ENCODE measurements at places on chromosomes 7 and 10.

DNA sequence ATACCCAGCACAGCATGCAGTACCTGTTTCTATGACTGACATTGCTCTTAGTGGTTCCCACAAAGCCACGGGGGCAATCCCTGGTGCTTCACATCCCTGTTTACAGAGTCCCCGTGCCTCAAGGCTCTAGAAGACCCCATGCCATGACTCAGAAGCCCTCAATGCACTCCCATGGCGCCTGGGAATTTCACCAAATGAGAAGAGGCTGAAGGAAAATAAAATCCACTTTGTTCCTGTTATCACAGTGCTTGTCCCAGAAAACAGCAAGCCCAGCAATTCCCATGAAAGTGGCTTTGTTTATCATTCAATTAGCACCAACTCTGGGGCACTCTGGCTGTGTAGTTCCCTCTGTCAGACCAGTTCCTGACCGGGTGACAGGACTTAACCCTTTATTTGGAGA lies 268.3 kb downstream of the TNS3 start:
- no peak for DNase-seq

DNA sequence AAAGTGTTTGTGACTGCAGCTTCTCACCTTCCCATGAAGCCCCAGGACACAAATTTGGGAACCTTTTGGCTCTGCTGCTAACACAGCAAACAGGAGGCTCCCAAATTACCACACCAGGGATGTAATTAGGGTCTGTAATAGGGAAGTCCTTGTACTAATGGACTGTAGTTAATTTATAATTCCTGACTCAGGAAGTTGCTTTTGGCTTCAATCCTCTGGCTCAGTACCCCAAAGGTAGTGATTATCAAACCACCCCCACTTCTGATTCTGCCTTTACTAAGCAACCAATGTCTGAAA lies 3.8 kb upstream of the MALSU1 start:
- DNase-seq = no peak

DNA sequence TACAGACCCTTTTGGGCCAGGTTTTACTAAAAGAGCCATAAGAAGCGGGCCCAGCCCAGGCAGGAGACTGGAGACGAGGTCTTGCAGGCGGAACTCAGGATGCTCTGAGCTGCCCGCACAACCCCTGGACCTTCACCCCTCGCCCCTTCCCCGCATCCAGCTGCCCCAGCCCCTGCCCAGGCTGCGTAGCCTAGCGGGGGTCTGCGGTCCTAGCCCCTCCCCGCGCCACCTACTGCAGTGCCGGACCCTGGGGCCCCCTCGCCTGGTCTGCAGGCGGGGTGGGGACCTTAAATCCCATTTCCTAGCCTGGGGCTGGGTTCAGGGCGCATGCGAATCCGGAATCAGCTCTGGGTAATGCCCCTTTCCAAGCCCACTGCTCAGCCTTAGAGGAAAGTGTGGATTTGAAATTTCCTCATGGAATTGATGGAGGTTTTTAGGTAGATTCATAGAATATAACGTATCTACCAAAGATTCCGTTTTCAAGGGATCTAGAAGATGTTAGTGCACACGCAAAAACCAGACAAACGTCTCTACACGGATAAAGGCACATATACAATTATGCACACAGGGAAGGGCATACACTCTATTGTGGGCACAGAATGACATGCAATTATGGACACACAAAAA lies 546 bp upstream of the HOXA3 start:
- DNase-seq = peak; percentile 19

- DNase-seq = no peak
Measured at GRCh38 chr10:92816091-92816531, 32.2 kb upstream of the EXOC6 start.

- no peak for DNase-seq
Measured at GRCh38 chr7:117811696-117812095, 61.5 kb downstream of the CTTNBP2 start.

GRCh38 chr7:117669818-117670217 lies 190.0 kb downstream of the CFTR start:
- DNase-seq = no peak

GRCh38 chr10:94232711-94233383 lies 129.9 kb downstream of the NOC3L start:
- DNase-seq = no peak

- DNase-seq = no peak
Measured at GRCh38 chr7:26356229-26356628, 64.6 kb downstream of the SNX10 start.

GRCh38 chr10:75744261-75744660 lies 312.8 kb downstream of the LRMDA start:
- no peak for DNase-seq

GRCh38 chr10:47443145-47443544 lies 40.8 kb downstream of the ANXA8 start:
- DNase-seq = no peak

DNA sequence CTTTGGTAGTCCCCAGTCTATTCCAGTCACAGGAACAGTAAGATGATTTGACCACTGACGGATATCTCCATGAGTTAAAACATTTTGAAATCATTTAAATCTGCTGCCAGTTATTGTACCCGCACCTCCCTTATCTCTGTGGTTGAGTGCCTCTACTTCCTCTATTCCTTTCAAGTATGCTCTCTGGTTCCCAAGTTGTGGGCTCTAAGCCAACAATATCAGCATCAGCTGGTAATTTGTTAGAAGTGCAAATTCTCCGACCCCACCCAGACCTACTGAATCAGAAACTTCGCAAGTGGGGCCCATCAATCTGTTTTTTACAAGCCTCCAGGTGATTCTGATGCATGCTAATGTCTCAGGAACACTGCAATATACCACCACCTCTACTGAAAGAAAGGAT lies 235.5 kb downstream of the CCSER2 start:
- no peak for DNase-seq

- DNase-seq = no peak
Measured at GRCh38 chr7:113349339-113349738, 231.0 kb upstream of the SMIM30 start.

DNA sequence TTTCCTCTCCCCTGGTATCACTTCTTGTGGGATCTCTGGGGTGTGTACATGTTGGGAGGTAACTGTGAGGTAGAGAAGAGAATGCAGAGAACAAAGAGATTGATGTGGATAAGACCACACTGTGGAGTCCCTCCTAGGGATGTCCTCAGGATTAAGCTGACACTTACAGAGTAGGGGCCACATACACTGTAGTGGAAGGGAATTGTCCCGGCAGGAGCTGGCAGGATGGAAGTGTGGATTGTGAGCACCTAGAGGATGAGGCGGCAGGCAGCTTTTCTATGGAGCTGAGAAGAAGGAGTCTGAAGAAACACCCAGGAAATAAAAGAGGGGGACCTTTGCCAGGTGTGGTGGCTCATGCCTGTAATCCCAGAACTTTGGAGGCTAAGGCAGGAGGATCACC lies 13.5 kb downstream of the AGFG2 start:
- no peak for DNase-seq

DNA sequence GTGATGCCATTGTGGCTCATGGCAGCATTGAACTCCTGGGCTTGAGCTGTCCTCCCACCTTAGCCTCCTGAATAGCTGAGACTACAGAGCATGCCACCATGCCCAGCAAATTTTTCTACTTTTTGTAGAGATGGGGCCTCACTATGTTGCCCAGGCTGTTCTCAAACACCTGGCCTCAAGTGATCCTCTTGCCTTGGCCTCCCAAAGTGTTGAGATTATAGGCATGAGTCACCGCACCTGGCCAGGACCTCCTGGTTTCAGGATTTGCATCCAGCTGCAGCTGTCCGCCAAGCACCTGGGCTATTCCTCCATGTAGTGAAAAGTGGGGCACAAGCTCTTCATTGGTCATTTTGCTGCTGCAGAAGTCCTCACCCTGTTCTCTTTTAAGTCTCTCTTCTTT lies 58.9 kb downstream of the ZNF22 start:
- no peak for DNase-seq

- no peak for DNase-seq
Measured at GRCh38 chr7:108973075-108973474, 403.4 kb downstream of the DNAJB9 start.

DNA sequence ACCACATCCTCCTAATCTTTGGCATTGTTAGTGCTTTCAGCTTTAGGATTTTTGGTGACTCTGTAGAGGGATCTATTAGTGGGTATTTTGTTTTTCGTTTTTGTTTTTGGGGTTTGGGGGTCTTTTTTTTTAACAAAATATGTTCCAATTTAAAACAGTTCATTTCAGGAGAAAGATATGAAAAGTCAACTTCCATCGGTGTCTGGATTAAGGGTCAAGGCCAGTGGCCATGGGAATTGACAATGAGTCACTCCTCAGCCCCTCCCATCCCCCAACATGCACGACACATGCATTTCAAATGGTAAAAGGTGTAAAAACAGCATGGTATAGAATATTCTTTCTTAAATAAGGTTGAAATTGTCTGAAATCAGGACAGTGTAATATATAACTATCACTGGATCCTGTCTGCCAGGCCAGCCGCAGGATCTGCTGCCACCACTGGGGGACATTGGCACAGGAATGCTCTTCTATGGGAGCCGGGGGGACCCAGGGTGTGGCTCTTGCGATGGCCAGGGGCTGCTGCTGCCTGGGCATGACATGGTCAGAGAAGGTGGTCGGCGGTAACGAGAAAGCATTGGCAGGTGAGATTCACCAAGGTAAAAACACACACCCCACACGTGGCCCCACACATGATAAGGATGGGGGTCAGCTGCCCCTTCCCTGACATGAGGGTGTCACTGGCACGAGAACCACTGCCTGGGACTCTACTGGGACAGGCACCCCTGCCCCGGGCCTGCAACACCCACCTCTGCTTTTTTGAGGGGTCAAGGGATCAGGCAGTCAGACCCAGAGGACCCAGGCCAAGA lies 126.2 kb upstream of the KCTD7 start:
- no peak for DNase-seq

DNA sequence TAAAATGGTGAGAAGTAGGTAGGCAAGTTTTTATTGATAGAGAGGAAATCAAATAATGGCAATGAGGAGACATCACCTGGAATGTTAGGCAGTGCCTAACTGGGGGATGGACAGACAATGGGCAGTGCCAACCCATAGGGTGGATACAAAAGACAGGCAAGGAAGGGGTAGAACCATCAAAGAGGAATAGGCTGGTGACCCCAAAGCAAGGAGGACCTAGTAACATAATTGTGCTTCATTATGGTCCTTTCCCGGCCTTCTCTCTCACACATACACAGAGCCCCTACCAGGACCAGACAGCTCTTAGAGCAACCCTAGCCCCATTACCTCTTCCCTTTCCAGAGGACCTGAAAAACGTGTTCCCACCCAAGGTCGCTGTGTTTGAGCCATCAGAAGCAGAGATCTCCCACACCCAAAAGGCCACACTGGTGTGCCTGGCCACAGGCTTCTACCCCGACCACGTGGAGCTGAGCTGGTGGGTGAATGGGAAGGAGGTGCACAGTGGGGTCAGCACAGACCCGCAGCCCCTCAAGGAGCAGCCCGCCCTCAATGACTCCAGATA lies 30.0 kb downstream of the PRSS2 start:
- no peak for DNase-seq

DNA sequence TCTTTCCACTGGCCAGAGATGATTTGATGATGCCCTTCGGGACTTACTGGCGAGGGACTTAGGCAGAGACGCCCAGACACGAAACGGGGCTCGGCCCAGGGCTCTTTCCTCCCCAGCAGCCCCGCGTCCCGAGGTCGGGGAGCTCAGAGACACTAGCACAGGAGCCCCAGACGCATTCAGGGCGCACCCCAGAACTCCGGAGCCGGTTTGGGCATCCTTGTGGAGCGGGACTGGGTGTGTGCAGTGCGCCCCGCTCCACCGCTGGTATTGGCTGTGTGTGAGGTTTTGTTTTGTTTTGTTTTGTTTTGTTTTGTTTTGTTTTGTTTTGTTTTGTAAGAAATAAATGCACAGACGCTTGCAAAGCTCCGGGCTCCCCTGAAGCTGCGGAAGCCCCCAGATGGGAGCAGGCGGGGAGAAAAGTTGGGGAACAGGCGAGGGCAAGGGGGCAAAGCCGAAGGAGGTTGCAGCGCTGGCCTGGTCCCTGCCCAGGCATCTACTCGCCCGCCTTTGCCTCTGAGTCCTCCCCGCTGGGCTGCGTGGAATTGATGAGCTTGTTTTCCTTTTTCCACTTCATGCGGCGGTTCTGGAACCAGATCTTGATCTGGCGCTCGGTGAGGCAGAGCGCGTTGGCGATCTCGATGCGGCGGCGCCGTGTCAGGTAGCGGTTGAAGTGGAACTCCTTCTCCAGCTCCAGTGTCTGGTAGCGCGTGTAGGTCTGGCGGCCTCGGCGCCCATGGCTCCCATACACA lies 1.9 kb upstream of the HOXA5 start:
- DNase-seq = no peak

- no peak for DNase-seq
Measured at GRCh38 chr7:107318523-107319160, 149.8 kb downstream of the HBP1 start.

- DNase-seq = no peak
Measured at GRCh38 chr7:34219153-34219718, 313.9 kb downstream of the BMPER start.

- no peak for DNase-seq
Measured at GRCh38 chr7:43198599-43199090, 86.2 kb downstream of the HECW1 start.

- DNase-seq = no peak
Measured at GRCh38 chr10:131788386-131788785, 112.4 kb upstream of the PPP2R2D start.

DNA sequence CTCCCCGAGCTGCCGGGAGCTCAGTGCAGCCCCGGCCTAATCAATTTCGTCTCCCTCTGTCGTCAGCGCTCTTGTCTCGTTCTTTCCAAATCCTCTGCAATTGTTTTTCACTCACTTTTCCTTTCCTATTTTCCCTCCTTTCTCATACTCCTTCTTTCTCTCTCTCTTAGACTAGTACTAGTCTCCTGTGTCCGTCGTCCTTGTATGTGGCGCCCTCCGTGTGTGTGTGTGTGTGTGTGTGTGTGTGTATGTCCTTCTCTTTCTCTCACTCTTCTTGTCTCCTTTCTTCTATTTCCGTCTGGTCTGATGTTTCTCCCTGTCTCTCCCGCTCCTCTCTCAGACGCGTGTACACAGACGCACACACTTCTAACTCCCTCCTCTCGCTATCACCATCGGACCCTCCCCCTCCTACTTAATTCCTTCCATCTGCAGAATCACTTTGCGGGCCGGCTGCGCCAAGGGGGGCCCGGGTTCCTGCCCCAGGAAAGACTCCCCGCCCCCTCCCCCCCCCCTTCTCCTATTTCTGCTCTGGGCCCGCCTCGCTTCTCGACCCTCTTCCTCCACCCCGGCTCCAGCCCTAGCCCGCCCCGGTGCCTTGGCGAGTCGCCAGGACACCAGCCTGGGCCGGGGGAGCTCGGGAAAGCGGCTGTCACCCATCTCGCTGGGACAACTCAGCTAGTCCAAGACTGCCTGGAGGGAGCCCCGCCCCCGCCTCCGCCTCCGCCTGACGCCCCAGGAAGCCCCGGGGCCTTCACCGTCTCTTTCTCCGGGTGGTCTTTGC lies 743 bp upstream of the ZCCHC24 start:
- DNase-seq = peak; percentile 63
